ENCODE measurements at places on chromosomes 7 and 10.
A peak's percentile ranks its signal among the peaks of the same experiment; 100 is the strongest.

- no peaks in the 10 kb centered on the region for H3K27me3 ChIP-seq
- no peaks in the 10 kb centered on the region for H3K36me3 ChIP-seq
- DNase-seq = no peak
- H3K4me1 ChIP-seq = peaks cover 11% of the 10 kb centered on the region
- H3K27ac ChIP-seq = no peak overlapping the region
- no peak overlapping the region for H3K4me3 ChIP-seq
Observed at GRCh38 chr7:37289781-37290180, 158.9 kb downstream of the ELMO1 start.

GRCh38 chr7:84372712-84373111, 178.1 kb upstream of the SEMA3A start:
- H3K36me3 ChIP-seq = no peaks in the 10 kb centered on the region
- H3K4me1 ChIP-seq = no peaks in the 10 kb centered on the region
- no peak overlapping the region for H3K27ac ChIP-seq
- no peak for DNase-seq

- peak overlapping the region; percentile 54 for H3K4me3 ChIP-seq
- no peak overlapping the region for H3K27ac ChIP-seq
- no peaks in the 10 kb centered on the region for H3K4me1 ChIP-seq
- DNase-seq = no peak
Observed at GRCh38 chr7:138979988-138980562, 1.1 kb downstream of the KIAA1549 start.

DNA sequence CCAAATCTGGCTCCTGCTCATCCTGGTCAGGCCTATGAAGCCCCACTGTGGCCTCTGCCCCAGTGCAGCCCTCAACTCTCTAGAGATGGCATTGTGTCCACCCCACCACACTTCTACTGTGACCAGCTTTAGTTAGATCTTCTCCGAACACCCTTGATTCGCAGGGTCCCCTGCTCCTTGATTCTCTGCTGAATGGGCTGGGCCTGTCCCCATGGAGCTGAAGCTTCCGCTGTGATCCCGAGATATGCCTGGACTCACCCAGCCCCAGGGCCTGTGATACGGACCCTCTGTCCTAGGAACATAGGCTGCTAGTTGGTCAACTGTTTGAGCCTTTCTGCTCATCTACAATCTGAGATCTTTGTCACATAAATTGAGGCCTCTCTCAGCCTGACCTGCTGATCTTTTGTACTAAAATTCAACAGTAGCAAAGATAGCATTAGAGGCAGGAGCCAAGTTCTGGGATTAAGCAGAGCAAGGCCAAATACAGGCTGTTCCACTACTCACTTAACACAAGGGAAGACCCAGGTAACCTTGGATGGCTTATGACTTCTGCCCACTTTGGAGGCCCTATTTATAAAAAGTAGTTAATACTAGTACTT, 6.5 kb upstream of the PPIF start:
- DNase-seq = no peak
- H3K27me3 ChIP-seq = no peaks in the 10 kb centered on the region
- no peak overlapping the region for H3K27ac ChIP-seq
- no peak overlapping the region for H3K4me3 ChIP-seq
- no peaks in the 10 kb centered on the region for H3K36me3 ChIP-seq
- H3K4me1 ChIP-seq = peaks cover 3% of the 10 kb centered on the region

- H3K4me3 ChIP-seq = no peak overlapping the region
- H3K4me1 ChIP-seq = no peaks in the 10 kb centered on the region
- no peak for DNase-seq
- no peaks in the 10 kb centered on the region for H3K27me3 ChIP-seq
- no peak overlapping the region for H3K27ac ChIP-seq
Observed at GRCh38 chr7:50349963-50350944, 45.7 kb downstream of the IKZF1 start.

All from tibial artery (tissue), 4 donors.